Stimulated activated CD4-positive, alpha-beta T cell treated with anti-CD3 and anti-CD28 coated beads, Interleukin-15, amount 100 ng/mL, for 1 hour (primary cell): ENCODE measurements at places on chromosomes 1 and 21.

DNA sequence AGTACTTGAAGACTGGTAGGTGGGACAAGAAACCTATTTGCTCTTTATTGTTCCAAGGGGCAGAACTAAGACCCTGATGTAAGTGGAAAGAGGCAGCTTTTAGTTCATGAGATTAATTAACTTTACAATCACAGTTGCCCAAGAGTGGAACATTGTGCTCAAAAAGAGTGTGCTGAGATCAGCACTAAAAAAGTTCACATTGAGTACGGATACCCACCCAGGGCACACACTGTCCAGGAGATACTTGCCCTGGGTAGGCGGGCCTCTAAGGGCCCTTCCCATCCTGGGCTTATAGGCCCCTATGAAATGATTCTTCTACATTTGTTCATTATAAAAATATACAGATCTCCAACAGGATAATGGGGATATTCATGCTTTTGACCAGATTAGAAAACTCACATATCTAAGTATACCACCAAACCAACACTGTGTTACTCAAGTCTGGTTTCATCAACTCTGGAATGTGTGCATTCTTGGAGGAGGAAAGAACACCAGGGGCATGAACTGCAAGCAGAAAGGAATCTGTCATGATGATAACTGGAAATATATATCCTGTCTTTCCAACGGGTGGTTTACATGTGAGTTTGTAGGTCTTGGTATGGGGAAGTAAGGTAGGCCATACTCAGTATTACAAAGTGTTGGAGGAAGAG, 626.2 kb downstream of the SMYD3 start:
- no peak for DNase-seq

DNA sequence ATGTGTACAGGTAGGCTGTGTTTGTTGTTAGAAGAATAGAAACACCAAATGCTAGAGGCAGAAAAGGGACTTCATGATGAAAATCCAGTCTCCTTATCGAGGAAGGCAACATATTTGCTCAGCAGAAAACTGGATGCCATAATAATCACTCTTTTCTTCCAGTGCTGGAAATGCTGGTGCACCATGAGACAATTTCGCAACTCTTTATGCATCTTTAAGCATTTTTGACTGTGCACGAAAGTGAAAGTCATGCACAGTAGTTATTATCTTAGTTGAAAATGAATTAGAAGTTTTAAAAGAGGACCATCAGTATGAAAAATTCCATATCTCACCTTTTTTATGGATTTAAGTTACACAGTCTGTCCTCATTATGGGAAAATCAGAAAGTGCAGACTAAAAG, 29.1 kb downstream of the SMYD2 start:
- no peak for DNase-seq

DNA sequence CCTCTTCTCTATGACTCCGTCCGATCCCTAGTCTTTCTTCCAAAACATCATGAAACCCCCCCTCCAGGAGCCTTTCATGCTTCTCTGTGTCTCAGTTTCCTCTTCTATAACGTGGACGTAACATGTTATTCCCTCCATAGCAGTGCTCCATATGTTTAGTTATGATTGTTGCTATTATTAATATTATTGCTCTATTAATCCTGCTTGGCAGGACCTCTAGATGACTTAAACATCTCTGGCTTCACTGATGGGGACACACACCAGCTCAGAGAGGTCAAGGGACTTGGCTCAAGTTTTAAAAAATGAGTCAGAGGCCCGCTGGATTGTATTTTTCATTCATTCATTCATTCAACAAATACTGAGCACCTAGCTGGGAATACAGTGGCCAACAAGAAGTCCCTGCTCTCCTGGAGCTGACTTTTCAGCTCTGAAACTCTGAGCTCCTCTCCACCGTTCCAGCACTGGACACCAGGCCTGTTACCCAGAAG, 404 bp upstream of the CPLANE2 start:
- no peak for DNase-seq

GRCh38 chr1:185257950-185258208, 59.2 kb downstream of the IVNS1ABP start:
- DNase-seq = no peak

DNA sequence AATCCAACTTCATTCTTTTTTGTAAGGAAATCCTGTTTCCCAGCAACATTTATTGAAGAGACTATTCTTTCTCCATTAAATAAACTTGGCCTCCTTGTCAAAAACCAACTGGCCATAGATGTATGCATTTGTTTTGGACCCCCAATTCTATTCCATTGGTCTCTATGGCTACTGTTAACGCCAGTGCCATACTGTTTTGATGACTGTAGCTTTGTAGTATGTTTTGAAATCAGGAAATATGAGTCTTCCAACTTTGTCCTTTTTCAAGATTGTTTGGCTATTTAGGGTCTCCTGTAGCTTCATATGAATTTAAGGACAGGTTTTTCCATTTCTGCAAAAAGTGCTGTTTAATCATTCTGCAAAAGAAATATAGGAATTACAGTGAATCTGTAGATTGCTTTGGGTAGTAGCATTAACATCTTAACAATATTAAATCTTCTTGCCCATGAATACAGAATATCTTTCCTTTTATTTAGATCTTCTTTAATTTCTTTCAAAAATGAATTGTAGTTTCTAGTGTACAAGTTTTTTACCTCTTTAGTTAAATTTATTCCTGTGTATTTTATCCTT, 61.3 kb downstream of the ITGB3BP start:
- no peak for DNase-seq

GRCh38 chr1:21365036-21365435, 74.8 kb upstream of the ECE1 start:
- no peak for DNase-seq

DNA sequence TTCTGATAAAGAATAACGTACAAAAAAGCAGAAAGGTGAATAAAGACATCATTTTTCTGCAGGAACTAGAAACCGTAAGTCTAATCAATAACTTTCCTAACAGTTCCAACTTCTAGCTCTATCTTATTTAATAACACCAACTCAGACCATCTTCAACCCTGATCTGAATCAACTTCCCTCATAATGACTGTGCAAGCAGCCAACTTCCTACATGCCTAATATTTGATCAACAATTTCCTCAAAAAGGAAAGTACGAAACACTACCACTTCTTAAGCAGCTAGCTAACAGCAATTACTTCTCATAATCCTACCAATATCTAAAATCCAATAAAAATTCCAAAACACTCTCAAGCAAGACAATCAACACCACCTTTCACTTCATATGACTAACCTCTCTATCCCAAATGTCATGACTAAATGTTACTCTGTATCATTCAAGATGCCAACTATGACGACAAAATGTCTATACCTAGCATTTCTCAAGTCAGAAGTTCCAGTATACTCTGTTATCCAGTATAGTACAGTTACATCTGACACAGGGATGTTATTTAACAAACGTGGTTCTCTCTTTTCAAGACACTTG, 1.7 kb downstream of the COP1 start:
- DNase-seq = no peak

DNA sequence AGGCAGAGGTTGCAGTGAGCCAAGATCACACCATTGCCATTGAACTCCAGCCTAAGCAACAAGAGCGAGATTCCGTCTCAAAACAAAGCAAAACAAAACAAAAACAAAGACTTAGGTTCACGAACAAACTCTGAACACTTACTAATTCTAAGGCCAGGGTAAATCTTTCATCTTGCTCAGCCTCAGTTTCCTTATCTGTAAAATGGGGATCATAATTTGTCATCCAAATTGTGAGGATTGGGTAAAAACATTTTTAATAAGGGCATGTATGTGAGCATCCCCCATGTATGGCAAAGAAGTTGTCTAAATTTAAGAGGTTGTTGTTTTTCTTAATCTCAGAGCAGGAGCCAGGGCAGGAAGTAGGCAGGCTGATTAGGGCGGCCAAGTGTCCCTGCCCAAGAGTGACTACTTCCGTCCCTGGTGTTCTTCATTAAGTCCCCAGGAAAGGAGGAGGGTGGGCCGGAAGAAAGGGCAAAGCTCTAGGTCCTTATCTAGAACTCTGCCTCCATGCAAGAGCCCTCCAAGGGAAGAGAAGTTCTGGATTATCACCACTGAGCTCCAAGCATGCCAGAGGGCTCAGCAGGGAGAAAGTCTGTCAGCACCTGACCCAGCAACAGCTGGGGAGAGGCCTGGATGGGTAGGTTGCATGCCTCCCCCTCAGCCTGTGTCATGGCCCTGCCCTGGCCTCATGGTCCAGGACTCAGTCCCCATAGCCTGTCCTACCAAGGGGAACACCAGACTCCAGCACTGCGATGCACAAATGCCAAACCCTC, 49.9 kb upstream of the CLIC4 start:
- no peak for DNase-seq

DNA sequence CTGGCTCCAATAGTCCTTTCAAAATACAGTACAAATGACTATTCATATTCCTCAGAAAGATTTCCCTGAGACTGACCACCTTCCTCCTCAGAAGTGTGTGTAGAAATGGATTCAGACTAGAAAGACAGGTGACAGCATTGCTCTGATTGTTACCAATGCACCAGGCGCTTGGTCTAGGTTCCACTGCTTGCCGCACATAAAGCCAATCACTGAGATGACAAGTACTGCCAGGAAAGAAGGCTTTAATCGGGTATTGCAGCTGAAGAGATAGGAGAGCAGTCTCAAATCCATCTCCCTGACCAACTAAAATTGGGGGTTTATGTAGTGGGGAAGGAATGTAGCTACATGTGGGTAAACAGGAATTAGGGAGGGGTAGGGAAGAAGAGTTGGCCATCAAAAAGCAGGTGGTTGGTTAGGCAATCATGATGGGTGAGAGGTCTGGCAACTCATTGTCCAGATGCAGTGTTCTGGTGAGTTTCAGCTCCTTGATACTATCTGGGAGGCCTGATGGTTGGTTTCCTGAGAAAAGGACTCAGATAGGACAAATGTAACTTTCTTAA, 98.0 kb downstream of the KCNH1 start:
- no peak for DNase-seq

- no peak for DNase-seq
These were observed 251.3 kb downstream of the KCNH1 start for GRCh38 chr1:210882414-210883221.

- DNase-seq = no peak
These were observed 37.9 kb downstream of the WNT4 start for GRCh38 chr1:22104865-22105437.

DNA sequence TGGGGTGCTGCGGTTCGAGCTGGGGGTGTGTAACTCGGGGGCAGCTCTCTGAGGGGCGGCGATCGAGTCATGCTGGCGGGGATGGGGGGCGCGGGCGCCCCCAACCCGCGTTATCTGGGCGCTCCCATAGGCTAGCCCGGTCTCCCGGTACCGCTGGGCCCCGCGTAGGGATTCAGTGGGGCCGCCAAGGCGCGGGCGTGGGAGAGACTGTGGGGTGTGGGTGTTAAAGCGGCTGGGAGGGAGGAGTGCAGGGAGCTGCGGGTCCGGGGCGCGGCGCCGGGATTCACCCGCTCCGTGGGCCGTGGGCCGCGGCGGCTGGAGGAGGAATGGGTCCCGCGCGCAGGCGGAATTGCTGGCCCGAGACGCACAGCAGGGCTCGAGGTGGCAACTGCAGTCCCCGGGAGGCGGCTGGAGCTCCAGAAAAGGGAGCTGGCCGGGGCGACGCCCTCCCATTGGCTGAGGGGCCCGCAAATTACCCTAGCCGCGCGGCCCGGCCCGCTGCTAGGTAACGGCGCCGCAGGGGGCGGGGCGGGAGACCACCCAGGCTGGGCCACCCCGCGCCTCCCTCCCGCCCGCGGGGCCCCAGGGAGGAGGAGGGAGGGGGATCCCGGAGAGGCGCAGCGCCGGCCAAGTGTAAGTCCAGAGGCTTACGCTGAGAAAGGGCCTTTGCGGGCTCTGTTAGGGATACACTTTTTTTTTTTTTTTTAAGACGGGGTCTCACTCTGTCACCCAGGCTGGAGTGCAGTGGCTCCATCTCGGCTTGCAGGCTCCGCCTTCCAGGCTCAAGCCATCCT, at the start of gene PTCH2:
Gene PTCH2 (minus strand): TSS at position 392 of the 794 bp plus-strand sequence. CDS start 321 bp downstream, at position 71.
- no peak for DNase-seq

DNA sequence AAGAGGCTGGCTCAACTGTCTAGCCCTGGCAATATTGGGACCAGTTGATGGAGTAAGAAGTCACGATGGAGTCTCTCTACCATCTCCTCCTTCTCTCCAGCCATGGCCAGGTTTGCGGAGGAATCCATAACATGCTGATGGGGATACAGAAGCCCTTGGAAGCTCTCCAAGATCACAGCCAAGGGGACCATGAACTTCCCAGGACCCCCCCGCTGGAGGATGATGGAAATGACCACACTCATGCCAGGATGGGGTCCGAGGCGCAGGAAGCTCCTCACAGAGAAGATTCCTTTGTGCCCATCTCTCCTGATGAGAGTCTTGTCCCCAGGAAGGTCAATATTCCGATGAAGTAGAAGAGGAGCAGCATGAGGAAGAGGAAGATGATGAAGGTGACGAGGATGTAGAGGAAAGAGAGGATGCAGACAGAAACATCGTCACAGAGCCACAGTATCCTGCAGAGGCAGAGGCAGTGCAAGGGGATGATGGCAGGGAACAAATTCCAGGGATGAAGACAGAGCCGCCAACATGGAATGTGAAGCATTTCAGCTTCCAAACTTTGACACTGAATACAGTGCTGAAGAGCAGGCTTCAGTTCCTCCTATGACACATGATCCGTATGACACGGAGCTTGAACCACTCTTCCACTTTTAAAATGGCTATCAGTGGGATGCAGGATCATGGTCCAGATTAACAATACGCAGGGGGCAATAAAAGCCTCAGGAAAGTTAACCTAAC, 57.9 kb upstream of the EDN2 start:
- DNase-seq = no peak

- DNase-seq = no peak
These were observed 65.6 kb upstream of the ERRFI1 start for GRCh38 chr1:8091691-8092090.

DNA sequence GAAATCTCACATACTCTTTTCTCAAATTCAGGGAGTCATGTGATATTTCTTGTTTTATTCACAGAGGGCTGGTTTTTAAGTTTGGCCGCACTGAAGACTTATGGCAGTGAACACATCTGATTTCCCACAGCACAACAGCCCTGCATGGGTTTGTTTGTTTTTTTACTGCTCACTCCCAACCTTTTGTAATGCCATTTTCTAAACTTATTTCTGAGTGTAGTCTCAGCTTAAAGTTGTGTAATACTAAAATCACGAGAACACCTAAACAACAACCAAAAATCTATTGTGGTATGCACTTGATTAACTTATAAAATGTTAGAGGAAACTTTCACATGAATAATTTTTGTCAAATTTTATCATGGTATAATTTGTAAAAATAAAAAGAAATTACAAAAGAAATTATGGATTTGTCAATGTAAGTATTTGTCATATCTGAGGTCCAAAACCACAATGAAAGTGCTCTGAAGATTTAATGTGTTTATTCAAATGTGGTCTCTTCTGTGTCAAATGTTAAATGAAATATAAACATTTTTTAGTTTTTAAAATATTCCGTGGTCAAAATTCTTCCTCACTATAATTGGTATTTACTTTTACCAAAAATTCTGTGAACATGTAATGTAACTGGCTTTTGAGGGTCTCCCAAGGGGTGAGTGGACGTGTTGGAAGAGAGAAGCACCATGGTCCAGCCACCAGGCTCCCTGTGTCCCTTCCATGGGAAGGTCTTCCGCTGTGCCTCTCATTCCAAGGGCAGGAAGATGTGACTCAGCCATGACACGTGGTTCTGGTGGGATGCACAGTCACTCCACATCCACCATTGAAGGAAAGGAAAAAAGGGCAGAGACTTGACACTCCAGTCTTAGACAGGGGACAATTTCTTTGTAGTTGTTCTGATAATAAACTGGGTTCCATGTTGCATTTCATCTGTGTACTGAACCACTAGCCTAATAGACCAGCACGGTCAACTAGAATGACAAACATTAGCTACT, 22.8 kb downstream of the TMEM50A start:
- DNase-seq = no peak

GRCh38 chr21:43847301-43847700, 17.7 kb upstream of the AGPAT3 start:
- DNase-seq = no peak
